Epithelial cell of proximal tubule (primary cell): ENCODE measurements at places on chromosomes 1 and 21.

GRCh38 chr1:111218701-111219556 is 8.6 kb upstream of the CHI3L2 start:
- DNase-seq, result no peak

DNA sequence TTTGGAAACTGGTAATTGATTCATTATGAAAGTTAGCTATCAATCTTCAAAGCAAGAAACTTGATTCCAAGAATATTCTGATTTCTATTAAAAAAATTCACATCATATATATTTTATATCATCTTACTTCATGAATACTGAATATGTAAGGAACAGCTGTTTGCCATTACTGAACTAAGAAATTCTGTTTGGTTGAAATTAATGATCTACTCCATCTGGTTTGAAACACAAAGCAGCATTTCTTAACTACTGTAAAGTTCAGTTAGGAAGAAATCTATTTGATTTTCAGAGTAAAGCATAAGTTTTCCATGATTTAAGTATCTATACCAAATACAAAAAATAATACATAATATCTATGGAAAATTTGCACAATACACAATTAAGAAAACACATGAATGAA is 66.0 kb upstream of the SCYL3 start:
- no peak for DNase-seq

- peak; percentile 87 for DNase-seq
These were observed 68.9 kb downstream of the CDC7 start for GRCh38 chr1:91569411-91570119.

GRCh38 chr1:151475175-151475574 is 15.9 kb upstream of the POGZ start:
- DNase-seq, result no peak

DNA sequence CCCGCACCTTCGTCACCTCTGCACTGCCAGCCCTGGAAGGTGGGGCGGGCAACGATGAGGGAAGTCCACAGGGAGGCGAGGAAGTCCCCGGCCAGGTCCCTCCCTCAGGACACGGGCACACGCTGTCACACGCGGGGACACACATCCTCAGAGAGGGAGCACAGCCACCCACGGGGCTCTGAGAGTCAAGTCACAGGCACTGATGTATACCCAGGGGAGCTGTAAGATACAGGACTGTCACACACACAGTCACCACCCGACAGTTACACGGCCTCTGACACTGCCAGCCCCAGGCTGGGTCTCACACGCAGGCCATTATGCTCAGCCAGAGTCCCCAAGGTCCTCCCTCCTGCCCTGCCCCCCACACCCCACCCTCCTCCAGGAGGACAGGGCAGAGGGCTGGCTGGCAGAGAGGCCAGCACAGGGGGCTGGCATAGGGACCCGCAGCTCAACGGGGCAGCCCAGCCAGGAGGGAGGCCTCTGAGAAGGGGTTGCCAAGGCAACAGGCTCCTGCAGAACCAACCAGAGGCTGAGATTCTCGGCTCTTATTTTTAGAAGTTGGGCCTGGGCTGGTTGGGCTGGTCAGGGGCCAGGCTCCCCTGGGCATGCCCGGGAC is 17.7 kb upstream of the ADGRB2 start:
- no peak for DNase-seq

DNA sequence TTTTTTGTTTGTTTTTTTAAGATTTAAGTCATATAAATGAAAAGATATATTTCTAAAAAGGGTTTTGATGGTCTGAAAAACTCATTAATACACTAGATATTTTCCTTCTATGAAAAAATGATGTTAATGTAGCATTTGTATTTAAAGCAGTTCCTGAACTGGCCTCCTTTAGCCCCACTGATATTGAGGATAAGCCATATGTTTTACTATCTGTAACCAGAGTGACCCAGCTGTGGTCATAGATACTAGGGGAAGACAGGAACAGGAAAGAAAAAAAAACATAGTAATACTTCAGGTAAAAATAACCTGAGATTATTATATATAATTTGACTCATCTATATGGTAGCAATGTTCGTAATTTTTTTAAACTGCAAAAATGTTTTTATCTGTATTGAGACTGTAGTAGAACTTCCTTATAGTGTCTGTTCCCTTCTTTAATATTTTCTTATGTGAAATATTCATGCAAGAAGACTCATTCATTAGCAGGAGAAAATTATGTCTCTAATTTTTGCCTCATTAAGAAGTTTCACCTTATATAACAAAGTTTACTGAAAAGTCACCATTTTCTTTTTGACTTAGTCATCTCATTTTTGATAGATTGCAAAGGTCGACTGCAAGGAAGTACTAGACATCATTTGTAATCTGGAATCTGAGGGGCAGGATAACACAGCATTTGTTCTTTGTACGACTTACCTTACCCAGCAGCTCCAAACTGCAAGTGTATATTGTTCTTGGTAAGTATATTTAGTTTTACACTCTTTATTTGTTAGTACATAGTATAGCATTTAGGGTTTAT is 25.6 kb upstream of the TMCO2 start:
- no peak for DNase-seq

GRCh38 chr1:82337635-82338034 is 536.9 kb downstream of the ADGRL2 start:
- no peak for DNase-seq

- no peak for DNase-seq
These were observed 8.7 kb upstream of the COL6A1 start for GRCh38 chr21:45972716-45973474.

DNA sequence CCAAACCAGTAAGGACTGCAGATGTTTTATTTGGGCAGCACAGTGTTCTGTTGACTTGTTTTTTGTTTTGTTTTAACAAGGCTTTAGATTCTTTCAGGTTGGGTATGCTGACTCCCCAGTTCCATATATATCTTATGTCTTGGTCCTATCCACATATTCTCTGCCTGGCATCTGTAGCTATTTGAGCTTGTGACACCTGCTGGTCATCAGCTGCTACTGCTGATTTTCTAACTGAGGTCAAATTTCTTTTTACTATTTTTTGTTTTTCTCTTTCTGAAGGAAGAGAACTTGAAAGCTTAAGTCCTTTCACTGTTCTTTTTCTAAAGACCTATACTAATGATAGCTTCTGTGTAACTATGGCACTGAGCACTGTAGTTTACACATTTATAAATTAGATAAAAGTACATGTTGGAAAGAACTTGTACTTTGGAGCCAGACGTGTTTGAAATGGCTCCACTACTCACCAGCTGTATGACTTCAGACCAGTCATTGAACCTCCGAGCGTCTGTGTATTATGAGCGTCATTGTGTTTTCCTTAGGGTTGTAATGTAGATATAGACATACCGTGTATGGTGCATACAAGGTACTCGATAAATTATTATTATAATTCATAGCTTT is 109.4 kb downstream of the NRDC start:
- DNase-seq, result peak; percentile 16

GRCh38 chr1:203361945-203362719 is 11.2 kb upstream of the FMOD start:
- DNase-seq, result no peak

GRCh38 chr1:168420177-168420576 is 123.6 kb downstream of the XCL2 start:
- DNase-seq, result no peak

DNA sequence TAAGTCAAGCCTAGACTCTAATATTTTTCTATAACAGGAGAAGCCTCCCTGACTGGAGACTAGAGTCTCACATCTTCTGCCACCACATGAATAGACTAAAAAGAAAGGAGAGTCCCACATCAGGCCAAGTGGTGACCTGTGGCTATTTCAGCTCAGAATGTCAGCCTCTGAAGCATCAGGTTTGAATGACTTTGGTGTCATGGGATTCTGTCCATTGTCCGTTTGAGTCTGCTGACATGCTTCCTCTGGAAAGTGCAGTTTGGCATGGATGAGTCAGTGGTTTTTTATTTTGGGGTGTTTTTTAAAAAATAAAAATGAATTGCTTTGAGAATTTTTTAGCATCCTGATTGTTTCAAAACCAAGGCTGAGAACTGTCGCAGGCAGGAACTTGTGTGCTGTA is 19.5 kb downstream of the DYRK3 start:
- DNase-seq, result no peak

- DNase-seq, result no peak
These were observed 360.2 kb downstream of the HHIPL2 start for GRCh38 chr1:222187566-222188332.

- no peak for DNase-seq
These were observed 72.2 kb upstream of the SLC25A33 start for GRCh38 chr1:9466780-9467758.
